ENCODE measurements at places on chromosomes 4 and X. TPM values are rescaled to one million over a fixed set of nuclear protein-coding genes. Genes with fewer than 3 reads are reported as not detected.

DNA sequence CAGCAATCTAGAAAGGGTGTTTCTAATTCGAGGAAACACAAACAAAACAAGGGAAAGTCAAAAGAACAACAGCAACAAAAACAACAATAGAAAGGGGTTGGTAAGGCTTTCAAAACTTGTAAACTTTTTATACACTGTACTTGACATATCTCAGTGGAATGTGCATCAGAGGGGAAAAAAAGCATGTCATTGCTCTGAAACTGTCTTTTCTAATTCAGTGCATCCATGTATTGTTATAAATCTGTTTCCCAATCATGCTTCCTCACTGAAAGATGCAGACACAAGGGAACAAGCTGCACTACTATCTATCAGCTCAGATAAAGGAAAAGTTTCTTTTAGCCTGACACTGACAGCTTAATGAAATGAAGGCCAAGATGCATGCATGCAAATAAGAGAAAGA is 44.2 kb upstream of the PCDH18 start:
- no peak for DNase-seq

DNA sequence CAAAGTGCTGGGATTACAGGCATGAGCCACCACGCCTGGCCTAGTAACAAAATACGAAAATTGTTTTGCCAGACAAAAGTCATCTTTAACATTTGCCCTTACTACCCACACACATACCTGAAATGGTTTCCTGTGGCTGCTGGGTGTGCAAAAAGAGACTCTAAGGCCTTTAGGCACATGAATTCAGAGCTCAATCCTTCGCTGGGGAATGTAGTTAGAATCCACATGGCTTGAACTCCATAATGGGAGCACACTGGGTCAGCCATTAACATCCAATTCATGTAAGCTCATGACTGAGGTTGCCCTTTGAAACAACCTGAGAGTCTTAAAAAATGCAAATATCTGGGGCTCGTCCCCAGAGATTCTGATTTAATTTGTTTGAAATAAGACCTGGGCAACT is 87.8 kb downstream of the HPGD start:
- DNase-seq: no peak

- no peak for DNase-seq
These were observed 124.8 kb downstream of the LRBA start for GRCh38 chr4:150890246-150890645.

TBCK gene
- 64.5 TPM for total RNA-seq

SATL1 gene
- not detected for total RNA-seq
